Activated T-cell treated with anti-CD3 and anti-CD28 coated beads for 24 hours (primary cell): ENCODE measurements at places on chromosomes 7 and 10.

- DNase-seq = no peak
These were observed 134.5 kb downstream of the PKD1L1 start for GRCh38 chr7:47813620-47814260.

GRCh38 chr7:4765776-4766490, 9.5 kb upstream of the AP5Z1 start:
- no peak for DNase-seq

DNA sequence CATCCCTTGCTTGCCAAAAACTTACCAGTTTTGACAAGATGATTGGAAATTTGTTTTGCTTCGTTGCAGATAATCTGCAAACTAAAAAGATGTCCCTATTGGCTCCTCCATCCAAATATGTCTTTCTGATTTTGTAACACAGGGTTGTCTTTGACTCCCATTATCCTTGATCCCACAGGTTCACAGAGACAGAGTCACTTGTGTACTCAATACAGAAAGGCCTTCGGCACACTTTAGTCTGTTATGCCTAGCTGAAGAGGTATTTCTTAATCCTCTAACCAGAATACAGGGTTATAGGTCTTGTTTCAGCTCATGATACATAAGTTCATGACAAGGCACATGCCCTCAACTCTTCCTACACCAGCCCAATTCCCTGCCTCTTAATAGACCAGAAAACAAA, 10.7 kb upstream of the CNNM1 start:
- DNase-seq = no peak

DNA sequence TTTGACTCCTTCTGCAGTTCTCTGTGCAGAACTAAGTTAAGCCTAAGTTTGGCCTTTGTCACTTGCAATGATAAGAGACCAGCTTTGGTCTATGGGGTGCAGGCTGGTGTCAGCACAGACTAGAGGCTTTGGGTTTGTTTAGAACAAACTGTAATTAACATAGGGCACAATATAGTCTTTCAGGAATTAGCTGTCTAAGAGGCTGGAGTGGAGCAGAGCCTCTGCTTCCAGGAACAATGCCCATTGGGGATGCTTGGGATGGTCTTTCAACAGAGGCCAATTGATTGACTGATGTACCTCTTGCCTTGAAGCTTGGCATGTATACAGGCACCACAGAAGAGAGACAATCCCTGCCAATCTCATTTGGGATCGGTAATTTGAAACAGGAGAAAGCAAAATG, 4.7 kb downstream of the SUFU start:
- no peak for DNase-seq

- no peak for DNase-seq
These were observed at the start of gene TEX47 for GRCh38 chr7:88795553-88795952. TSS of gene TEX47 (minus strand) at chr7:88795737. CDS start at chr7:88794942, 795 bp downstream.
